Daoy (cell line): ENCODE measurements at places on chromosomes 11 and 22.

- no peak for DNase-seq
Observed at GRCh38 chr11:68189082-68189481, 24.0 kb downstream of the KMT5B start.

- no peak for DNase-seq
Observed at GRCh38 chr11:47553406-47553743, 443 bp upstream of the CELF1 start.

DNA sequence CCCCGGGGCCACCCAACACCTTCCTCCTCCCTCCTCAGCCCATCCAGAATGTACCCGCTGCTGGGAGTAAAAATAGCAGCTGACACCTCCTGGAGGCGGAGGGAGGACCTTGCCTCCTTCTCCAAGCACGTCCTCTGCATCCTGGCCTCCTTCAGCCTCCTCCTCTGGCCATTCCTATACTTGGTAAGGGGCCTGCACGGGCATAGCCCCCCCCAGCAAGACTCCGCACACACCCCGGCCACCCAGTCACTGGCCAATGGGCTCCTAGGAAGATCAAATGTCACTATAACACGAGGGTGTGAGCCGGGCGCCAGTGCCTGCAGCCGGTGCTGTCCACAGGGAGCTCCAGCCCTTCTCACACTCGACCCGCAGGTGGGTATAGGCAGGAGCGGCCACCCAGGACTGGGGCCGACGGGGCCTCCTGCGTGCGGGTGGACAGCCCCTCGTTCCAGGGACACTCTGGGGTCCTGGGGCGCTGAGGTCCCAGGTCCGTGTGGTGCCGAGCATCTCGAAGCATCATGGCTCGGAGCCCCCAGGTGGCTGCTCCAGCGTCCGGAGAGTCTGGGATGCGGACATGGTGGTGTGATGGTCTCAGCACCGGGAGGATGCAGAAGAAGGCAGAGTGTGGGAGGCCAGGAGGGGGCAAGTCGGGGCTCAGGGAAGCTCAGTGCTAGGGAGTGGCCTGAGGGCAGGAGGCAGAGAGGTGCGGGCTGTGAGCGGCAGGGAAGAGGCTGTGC, at the start of gene TNNT3:
TNNT3 (plus strand) TSS at position 313 of the 737 bp plus-strand sequence. CDS start 3,172 bp downstream, outside the sequence.
- no peak for DNase-seq

GRCh38 chr11:118059246-118059940, 17.5 kb upstream of the TMPRSS4 start:
- no peak for DNase-seq

DNA sequence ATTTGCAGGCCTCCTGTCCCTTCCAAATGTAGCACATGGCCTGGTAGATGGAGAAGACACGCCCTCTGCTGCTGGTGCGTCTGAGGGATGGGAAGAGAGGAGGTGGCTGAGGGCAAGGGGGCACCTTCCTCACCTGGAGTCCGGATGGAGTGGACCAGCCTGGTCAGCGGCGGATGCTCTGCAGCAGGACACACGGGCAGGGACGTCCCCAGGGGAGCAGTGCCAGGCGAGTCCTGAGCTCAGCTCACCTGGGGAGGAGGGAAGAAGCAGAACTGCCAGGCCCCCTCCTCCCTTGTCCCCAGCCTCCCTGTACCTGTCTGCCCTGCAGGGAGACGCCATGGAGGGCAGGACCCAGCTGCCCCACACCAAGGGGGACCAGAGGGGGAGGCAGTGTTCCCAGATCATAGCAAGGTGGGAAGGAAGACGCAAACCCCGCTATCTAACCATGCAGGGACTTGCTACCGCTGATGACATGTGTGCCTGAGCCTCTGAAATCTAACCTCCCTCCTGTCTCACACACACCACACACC, 1495.9 kb downstream of the BRD1 start:
- DNase-seq: no peak

DNA sequence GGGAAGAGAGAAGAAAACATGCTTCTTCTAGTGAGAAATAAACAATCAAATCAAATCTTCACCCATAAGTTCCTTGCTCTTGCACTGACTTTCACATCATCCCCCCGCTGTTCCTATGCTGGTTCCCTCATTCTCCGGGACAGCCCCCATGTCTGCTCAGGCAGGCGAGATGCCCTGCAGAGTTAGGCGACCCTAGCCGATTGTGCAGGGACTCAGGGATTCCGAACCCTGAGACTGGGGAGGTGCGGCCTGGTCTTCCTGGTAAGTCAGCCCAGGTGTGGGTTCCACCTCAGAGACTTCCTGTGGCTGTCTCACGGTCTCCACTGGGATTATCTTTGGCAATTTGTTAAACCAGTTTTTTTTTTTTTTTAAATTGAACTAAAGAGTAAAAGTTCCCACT, 6.6 kb downstream of the TTC38 start:
- DNase-seq: no peak

GRCh38 chr11:118909619-118910308, 16.0 kb downstream of the BCL9L start:
- DNase-seq: no peak

DNA sequence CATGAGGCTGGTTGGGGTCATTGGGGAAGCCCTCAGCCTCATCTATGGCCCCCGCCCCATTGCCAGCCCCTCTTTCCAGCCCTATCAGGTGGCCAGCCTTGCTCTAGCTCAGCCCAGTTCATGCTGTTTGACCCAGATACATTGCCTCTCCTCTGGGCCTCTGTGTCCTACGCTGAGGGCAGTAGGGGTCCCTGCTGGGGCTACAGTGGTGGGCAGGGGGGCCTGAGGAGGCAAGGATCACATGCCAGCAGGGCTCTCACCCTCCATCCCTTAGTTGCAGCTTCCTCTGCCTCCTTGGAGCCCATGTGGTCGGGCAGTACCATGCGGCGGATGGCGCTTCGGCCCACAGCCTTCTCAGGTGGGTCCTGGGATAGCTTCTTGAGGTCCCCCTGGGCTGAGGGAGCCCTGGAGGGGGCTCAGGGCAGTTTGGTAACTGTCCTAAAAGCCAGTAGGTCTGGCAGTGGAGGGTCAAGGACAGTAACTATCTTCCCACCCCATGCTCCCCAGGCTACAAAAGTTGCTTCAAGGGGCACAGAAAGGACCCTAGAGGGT, 19.2 kb downstream of the EMID1 start:
- no peak for DNase-seq

DNA sequence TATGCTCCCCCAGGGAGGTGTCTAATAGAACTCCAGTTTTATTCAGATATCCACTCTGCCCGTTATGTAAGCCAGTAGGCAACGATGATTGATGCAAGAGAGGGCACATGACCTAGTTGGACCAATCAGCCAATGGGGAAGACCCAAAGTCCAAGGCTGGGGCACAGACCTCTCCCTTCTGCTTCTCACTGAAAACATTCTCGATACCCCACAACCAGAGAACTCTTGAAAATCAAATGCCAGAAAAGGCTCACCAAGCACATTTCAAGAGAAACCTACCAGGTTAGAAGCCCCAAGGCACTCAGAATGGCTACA, 7.4 kb downstream of the HIRA start:
- no peak for DNase-seq

- no peak for DNase-seq
Observed at GRCh38 chr11:71199226-71199820, 53.1 kb downstream of the SHANK2 start.

DNA sequence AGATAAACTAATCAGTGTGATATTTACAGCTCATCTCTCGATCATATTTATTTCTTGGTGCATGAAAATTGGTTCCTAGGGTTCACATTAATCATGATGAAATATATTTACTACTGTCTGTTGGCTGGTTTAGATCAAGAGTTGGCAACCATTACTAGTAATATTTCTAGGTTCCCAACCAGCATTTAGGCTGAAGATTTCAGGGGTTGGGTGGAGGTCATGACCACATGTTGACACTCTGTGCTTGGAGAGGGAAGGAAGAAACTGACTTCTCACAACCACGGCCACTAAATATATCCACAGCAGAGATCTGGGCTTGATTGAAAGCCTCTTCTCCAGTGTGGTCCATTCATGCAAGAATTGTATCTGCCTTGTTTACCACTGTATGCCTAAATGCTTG, 87.9 kb downstream of the ALX4 start:
- no peak for DNase-seq

DNA sequence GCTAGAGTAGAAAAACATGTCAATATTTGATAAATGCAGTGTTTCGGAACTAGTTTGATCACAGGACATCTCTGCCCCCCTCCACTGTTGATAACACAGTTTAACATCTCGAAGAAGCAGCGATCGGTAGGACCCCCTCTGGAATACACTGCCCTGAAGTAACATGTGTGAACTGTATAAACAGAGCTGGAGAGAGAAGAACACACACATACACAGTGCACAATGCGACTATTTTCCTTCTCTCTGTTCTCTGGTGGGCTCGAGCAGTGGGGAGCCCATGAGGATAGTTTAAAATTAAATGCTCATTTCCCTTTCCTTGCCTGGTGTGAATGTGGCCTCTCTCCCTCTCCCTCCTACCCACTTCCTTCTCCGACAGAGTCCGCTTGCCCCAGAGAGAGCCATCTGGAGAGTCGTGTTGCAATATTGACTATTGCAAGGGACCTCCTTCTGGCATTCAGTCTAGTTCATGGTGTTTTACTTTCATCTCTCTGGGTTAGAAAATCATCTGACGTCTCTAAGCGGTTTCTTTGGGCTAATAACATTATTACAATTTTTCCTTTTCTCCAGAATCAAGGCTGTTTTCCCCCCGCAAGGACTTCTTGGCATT, 51.6 kb upstream of the BARX2 start:
- no peak for DNase-seq

DNA sequence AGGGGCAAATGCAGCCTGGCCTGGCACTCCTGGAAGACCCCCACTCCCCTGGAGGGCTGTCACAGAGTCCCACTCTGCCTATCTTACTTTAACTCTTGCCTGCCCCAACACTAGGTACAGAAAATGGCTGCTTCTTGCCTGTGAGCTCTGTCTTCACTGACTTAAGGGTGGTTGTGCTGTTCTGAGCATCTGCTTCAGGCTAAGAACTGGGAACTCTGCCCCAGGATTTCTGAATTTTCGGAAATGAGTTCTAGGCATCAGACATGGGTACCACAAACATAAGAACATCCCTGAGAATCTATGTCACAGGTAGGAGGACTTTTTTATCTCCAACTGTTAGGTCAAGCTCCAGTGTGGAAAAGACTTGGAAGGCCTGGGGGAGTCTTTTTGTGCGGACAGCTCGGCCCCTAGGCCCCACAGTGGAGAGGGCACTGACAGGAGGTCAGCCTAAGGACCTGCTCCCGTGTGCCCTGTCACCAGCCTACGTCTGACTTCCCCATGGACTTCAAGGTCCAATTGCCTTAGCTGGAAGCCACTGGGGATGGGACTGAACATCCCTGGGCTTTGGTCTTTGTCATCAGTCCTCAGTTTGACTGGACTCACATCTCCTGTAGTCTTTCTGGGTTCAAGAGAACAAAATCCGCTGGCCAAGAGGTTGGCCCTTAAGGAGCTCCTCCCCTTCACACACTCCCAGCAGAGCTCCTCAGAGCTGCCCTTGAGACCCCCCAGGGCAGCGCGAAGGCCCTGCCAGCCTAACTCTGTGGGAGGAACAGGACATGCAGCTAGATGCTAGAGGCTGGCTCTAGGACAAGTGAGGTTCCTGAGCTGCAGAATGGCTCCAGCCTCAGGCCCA, 31.9 kb downstream of the PPP2R1B start:
- DNase-seq: no peak

GRCh38 chr11:14362611-14363010, 3.6 kb upstream of the RRAS2 start:
- DNase-seq: no peak

GRCh38 chr11:60915248-60915914, 1.4 kb downstream of the TMEM109 start:
- peak; percentile 81 for DNase-seq

GRCh38 chr11:111549869-111550203, 9.3 kb downstream of the LAYN start:
- DNase-seq: no peak

- DNase-seq: no peak
Observed at GRCh38 chr22:48238966-48239365, 1476.5 kb downstream of the TBC1D22A start.

DNA sequence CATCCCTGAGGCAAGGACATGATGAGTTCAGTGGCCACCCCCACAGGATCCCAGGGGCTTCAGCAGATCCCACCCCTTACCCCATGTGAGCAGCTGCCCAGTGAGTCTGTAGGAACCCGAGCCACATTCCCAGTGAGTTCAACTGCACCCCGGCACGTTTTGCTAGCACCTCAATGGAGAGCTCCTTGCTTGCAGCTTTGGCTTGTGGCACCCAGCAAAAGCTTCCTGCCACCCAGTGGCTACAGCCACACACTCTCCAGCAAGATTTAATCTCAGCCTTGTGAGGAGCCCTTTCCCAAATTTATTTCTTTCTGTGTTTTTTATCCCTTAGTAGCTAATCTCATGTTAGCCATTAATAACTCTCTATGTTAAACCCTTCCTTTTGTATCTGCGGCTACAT, 4.0 kb downstream of the SAA1 start:
- no peak for DNase-seq

- DNase-seq: no peak
Observed at GRCh38 chr22:20227363-20227762, 40.8 kb downstream of the RTN4R start.

- no peak for DNase-seq
Observed at GRCh38 chr11:14768526-14769188, 123.4 kb downstream of the CYP2R1 start.

DNA sequence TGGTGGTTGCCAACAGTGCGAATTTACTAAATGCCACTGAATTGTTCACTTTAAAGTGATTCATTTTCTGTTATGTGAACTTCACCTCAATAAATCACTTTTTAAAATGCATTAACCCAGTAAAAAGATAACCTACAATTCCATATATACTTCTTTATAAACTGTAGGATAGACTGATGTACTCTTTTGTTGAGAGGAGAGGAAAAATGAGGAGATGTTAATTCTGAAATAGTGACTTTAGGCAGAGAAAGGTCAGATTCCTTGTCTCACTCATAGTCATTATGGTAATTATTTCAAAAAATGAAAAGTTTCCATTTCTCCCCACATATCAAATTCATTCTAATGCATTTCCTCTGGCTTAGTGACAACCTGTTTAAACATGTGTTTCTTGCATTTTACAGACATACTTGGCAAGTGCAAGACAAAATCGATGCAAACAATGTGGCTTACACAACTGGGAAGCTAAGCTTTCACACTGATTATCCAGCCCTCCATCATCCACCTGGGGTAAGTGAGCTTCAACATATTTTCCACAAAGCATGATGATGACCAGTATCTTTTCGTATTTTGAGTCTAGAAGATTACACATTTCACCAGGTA, 74.5 kb downstream of the BBOX1 start:
- no peak for DNase-seq

DNA sequence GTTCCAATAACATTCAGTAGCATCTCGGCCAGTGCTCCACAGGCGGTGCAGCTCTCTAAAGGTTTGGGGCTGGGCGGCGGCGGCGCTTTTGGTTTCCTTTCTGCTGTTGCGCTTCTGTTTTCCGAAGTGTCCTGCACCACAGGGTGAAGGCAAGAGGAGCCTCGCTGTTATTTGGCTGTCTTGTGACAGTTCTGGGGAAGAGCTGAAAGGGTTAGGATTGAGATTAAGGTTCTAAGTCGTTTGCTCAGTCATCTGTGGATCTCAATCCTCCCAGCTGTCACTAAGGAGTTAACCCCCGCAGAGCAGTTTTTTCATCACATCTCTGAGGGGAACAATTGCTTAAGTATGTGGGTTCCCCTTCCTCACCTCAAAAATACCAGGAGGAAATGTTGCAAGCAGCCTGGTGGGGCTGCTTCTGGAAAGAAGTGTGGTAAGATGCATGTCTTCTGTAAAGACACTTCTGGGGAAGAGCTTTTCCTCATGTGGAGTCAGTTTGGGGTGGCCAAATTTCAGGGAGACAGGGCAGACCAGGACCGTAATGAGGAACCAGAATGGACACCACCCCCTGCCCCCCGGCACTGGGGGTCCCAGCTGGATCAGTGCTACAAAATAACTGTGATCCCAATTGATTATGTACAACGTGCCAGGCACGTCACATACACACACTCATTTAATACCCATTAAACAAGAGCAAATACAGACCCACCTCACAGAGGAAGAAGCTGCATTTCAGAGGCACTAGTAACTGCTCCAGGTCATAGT, 14.2 kb downstream of the TMEM121B start:
- DNase-seq: no peak
